ENCODE measurements at places on chromosomes 13 and 19.
A peak's percentile ranks its signal among the peaks of the same experiment; 100 is the strongest.

DNA sequence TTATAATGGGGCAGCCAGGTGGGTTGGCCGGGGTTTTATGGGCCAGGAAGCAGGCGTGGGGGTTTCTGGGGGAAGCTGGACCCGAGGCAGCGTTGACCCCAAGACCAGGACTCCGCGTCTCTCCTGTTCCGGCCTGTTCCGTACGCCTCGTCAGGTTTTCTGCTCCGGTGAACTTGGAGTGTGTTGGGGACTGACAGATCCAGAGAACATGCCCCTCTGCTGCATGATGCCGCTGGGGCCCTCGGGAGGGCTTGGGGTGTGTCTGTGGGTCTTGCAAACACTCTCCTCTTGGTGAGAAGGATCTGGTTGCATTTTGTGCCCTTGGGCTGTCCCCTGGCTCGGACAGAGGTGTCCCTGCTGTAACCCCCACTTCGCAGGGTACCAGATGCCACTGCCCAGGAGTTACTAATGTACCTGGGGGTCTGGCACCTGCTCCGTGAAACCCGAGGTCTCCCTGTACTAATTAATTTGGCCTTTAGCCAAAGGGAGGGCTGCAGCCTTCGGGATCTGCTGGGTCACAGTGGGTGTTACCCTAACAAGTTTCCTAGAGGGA is 15.6 kb downstream of the KDM4B start:
- DNase-seq: no peak

DNA sequence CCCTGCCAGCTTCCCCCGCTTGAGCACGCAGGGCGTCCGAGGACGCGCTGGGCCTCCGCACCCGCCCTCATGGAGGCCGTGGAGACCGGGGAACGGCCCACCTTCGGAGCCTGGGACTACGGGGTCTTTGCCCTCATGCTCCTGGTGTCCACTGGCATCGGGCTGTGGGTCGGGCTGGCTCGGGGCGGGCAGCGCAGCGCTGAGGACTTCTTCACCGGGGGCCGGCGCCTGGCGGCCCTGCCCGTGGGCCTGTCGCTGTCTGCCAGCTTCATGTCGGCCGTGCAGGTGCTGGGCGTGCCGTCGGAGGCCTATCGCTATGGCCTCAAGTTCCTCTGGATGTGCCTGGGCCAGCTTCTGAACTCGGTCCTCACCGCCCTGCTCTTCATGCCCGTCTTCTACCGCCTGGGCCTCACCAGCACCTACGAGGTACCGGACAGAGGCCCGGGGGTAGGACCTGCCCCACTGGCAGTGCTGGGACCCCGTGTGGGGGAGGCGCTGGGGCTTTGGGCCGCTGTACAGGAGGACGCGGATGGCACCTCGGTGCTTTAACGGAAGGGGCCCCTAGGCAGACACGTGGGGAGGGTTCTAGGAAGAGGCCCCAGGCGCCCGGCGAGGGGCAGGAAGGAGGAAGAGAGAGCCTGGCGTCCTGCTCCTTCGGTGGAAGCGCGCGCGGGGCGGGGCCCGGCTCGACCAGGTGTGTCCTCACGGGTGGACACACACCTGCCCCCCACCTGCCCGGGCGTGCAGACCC is 681 bp downstream of the SLC5A5 start:
- DNase-seq: no peak

GRCh38 chr13:21008026-21008425 is 53.4 kb downstream of the LATS2 start:
- DNase-seq: peak; percentile 61

- no peak for DNase-seq
Measured at GRCh38 chr13:50713523-50714248, 129.8 kb downstream of the DLEU7 start.

DNA sequence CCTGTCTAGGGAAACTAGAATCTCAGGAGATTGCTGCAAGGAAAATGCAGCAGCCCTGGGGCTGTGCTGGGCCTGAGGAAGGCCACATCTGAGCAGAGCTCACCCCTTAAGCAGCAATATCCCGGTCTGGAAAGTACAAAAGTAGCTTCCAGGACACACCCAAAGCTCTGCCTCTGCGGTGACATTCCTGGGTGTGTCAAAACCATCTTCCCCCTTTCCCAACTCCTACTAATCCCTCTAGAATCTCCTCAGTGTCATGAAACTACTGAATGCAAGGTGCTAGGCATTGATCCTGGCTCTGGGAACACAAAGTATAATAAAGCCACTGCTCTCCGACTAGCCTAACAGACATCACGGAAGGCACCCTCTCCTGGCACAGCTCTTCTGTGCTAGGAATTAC is 5.0 kb downstream of the PBX4 start:
- no peak for DNase-seq

- DNase-seq: no peak
Measured at GRCh38 chr13:44848920-44849676, 140.2 kb downstream of the NUFIP1 start.

- DNase-seq: no peak
Measured at GRCh38 chr13:92734545-92734944, 492.1 kb upstream of the GPC6 start.
